ENCODE measurements at places on chromosomes 11 and 22.
A peak's percentile ranks its signal among the peaks of the same experiment; 100 is the strongest.

DNA sequence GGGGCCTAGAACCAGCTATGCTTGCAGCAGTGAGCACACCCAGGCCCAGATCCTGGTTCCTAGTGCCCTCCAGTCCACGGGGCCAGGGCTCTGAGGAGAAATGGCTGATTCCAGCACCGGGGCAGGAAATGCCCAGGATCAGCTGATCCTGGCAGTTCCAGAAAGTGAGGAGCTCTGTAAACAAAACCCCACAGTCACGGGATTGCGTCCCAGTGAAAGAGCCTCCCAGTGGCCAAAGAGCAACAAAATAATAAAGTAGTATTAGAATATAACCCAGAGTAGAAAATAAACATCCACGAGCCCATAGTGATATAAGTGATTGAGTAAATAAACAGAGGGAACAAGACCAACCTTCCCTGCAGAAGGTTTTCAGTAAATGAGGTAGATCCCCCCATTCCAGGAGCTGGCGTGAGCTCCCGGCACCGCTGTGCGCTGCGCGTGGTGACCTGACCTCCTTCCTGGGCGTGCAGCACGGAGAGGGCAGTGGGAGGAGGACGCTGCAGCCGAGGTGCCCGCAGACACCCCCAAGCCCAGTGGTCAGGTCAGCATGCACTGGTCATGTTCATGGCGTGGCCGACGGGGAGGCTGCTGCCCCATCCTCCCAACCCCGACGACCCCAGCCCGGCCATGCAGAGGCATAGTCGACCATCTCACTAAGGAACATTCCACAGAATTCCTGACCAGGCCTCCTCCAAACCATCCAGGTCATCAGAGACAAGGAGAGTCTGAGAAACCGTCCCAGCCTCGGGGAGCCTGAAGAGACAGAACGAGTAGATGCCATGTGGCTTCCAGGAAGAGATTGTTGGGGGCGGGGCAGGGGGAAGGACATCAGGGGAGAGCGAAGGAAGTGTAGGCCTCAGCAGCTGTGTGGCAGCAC lies 19.8 kb downstream of the PTDSS2 start:
- DNase-seq = peak; percentile 84
- H3K4me3 ChIP-seq = peak overlapping the region; percentile 23
- H3K4me1 ChIP-seq = peaks cover 14% of the 10 kb centered on the region

DNA sequence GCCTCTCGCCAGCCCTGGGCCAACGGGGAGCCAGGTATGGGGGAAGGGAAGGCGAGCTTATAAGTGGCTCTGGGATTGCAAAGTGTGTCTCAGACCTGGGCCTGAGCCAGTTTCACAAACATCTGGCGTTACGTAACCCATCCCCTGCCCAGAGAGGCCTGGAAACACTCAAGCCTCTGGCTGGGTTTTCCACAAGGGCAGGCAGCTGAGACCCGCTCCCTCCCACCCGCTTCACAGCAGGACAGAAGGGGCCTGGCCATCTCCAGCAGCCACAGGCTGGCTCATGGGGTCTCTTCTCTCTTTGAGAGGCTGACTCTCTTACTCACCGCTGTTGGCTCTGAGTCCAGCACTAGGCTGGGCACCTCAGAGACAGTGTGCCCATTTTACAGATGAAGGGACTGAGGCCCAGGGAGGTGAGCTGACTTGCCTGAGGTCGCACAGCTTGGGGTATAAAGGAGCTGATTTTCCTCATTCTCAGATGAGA lies 44.5 kb downstream of the TRIOBP start:
- H3K4me3 ChIP-seq = no peak overlapping the region
- peak overlapping the region; percentile 48 for H3K27ac ChIP-seq
- H3K36me3 ChIP-seq = no peaks in the 10 kb centered on the region
- H3K27me3 ChIP-seq = no peaks in the 10 kb centered on the region

- no peak for DNase-seq
- H3K4me1 ChIP-seq = peaks cover 4% of the 10 kb centered on the region
Observed at GRCh38 chr11:113151521-113151920, 162.9 kb upstream of the TTC12 start.

DNA sequence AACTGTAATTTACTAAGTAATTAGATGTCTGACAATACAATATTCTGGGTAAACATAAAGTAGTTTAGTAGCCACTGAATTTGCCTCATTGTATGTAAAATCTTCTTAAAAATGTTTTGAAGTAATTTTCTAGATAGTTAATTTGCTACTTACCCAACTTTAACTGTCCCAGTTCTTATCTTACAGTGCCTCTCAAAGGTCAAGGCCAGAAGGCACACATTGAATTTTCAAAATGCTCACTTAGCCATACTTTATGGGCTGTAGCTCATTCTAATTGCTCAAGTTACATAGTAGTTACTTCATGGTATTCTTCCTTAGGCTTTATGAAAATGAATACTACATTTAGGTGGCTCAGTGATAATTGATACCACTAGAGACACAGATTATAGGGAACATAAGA lies 666.6 kb downstream of the CNTN5 start:
- no peaks in the 10 kb centered on the region for H3K4me1 ChIP-seq
- H3K4me3 ChIP-seq = no peak overlapping the region
- no peaks in the 10 kb centered on the region for H3K27me3 ChIP-seq
- no peaks in the 10 kb centered on the region for H3K36me3 ChIP-seq

DNA sequence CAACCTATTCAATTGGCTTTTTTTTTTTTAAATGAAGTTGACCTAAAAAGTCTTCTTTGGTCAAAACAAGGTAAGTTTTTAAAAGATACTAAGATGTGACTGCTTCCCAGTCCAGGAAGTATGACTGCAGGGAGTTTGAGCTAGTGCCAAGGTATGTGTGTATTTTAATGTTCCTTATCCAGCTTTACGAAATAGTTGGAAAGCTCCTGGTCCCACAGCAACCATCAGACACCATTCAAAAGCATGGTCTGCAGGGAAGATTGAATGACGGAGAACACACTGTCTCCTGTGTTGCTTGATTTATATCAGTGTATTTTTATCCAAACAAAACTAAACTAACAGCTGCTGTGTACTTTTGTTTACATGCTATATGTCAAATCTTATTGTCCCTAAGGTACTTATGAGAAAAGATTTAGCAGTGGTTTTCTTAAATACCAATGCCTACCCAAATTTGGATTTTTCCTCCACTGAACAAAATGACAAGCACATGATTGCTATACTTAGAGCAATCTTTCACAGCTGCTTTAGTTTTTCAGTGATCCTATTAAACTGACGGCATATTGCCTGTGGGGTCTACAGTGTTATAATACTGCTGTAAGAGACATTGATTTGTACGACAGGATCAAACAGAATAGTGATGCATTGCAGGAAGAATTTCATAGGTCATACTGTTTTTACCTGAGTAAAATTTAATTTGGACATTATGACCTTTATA lies 122.9 kb downstream of the DCDC1 start:
- H3K36me3 ChIP-seq = no peaks in the 10 kb centered on the region
- no peak for DNase-seq
- no peak overlapping the region for H3K4me3 ChIP-seq
- peaks cover 5% of the 10 kb centered on the region for H3K4me1 ChIP-seq
- H3K27ac ChIP-seq = no peak overlapping the region

GRCh38 chr11:117921893-117922292 lies 7.3 kb downstream of the TMPRSS13 start:
- no peak for DNase-seq
- H3K4me3 ChIP-seq = no peak overlapping the region
- no peak overlapping the region for H3K27ac ChIP-seq
- H3K4me1 ChIP-seq = no peaks in the 10 kb centered on the region
- no peaks in the 10 kb centered on the region for H3K36me3 ChIP-seq
- H3K27me3 ChIP-seq = no peaks in the 10 kb centered on the region

All from suprapubic skin (tissue), 4 donors.